ENCODE measurements at places on chromosomes 16 and 17. TPM values are rescaled to one million over a fixed set of nuclear protein-coding genes. Genes with fewer than 3 reads are reported as not detected.

BTBD17 gene
- total RNA-seq = not detected

DNA sequence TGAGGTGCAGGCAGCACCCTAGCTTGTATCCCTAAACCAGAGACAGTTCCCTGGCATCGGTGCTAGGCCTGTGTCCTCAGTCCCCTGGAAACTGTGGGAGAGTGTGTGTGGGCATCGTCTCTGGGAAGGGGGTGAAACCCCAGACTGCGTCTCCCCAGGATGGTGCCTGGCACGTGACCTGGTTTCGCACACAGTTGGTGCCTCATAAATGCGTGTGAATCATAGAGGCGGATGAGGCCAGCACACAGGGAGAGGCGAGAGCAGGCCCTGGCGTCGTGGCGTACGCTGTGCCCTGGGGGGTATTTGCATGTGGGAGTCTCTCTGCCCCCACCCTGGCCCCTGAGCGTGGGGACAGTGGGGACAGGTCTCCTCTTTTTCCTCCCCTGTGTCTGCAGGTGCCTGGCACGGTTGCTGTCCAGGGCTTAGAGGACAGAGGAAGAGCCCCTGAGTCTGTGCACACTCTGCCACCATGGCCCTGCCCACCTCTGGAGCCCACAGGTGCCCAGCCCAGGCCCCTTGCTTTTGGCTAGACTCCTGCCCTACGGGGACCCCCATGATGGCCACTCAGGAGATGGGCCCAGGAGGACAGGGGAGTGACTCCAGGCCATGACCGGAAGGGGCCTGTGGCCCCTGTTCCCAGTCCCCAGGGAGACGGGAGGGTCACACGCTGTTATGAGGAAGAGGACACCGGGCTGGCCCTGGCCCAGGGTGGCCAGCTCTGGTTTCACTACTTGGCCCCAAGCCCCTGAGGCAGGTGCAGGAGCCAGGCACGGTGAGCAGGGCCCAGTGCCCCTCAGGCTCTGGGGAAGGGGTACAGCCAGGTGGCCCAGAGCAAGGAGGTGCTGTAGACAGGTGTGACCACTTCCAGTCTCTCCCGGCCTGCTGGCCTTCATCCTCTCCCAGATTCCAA, 1.3 kb upstream of the FSCN2 start:
- peaks cover 5% of the 10 kb centered on the region for H3K4me1 ChIP-seq
- no peak overlapping the region for H3K27ac ChIP-seq
- peaks cover 30% of the 10 kb centered on the region for H3K27me3 ChIP-seq
- no peak for DNase-seq

DNA sequence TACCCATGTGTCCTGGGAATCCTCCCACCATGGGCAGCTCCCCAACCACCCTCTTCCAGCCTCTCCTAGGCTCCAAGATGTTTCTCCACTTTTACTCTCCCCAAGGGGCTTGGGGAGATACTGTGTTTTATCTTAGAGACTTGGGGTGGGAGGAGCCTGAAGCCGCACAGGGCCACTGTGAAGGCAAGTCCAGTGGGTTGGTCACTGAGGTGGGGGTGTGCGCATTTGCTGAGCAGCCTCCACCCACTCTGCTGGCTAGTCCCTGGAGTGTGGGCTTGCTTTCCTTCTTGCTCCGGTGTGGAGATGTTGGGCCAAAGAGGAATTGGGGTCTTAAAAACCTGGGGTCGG, 4.1 kb upstream of the CLDN9 start:
- peaks cover 10% of the 10 kb centered on the region for H3K4me1 ChIP-seq
- no peaks in the 10 kb centered on the region for H3K36me3 ChIP-seq
- no peak for DNase-seq
- no peak overlapping the region for H3K27ac ChIP-seq

DNA sequence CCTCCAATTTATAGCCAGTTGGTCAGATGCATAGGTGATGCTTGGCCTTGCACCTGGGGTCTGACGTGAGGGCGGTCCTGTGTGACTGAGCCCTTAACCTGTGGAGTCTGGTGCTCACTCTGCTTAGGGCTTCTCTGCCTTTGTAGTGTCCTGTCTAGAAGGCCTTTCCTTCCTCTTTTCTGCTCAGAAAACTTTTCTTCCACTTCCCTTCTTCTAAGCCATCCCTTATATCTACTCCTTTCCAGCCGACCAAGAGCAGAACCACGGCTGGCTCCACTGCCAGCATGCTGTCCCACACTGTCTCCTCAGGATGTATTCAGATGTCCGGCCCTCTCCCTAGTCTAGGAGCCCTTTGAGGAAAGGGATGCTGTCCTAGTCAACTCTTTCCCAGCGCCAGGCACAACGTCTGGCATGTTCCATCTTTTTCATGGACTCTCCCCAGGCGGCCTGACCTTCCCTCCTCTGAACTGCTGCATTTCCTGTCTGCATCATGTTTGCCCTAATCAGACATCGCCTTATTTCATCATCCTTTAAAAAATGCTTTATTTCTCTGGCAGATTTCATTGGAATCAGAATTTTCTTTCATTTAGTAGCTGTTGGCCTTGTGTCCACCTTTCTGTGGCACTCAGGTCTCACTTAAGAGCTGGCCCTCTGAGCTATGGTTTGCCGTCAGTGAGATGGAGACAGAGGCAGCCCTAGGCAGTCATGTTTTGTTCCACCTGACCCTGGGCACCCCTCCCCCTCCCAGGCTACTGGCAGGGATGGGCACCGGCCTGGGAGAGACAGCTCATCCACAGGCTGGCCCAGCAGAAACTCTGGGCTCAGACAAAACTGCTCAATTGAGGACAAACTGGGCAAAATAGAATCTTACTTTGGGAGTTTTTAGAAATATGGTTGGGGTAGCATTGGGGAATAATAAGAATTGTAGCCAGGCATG, 15.5 kb upstream of the BRCA1 start:
- DNase-seq = no peak
- H3K36me3 ChIP-seq = no peaks in the 10 kb centered on the region
- no peak overlapping the region for H3K27ac ChIP-seq
- no peaks in the 10 kb centered on the region for H3K27me3 ChIP-seq

GRCh38 chr17:30995347-30995746, 24.5 kb downstream of the RNF135 start:
- no peaks in the 10 kb centered on the region for H3K4me1 ChIP-seq
- H3K27ac ChIP-seq = no peak overlapping the region
- H3K4me3 ChIP-seq = no peak overlapping the region

- peak overlapping the region; percentile 48 for H3K27ac ChIP-seq
- H3K4me3 ChIP-seq = no peak overlapping the region
- peaks cover 19% of the 10 kb centered on the region for H3K4me1 ChIP-seq
- DNase-seq = no peak
Observed at GRCh38 chr17:28925912-28926365, 23.1 kb upstream of the DHRS13 start.

DNA sequence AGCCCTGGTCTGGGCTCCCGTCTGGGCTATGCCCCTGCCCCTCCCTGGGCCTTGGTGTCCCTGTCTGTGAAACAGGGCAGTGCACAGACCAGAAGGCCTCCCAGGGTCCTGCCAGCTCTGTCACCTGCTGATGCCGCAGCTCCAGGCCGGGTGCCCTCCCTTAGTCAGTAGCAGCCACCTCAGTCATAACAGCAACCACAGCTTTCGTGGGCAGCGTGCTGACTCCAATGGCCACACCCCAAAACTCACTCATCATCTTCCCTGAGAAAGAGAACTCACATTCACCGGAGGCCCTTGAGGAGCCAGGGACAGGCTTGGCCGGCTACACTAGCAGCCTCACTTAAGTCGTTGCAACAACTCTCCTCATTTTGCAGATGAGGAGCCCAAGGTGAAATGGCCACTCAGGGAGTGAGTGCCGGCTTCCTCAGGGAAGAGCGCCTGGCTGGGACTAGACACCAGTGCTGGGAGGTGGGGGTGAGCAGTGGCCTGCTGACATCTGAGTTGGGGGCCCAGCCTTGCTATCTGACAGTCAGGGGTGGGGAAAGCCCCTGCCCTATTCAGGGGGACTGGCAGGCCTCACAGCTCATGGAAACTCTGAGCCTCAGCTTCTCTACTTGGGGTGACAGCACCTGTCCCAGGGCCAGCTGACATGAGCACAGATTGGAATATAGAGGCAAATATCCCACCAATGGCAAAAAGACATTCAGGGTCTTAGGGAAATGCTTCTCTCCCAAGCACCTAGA, 22.6 kb downstream of the SLC5A10 start:
- H3K4me1 ChIP-seq = no peaks in the 10 kb centered on the region
- no peak overlapping the region for H3K27ac ChIP-seq
- no peak overlapping the region for H3K4me3 ChIP-seq

DNA sequence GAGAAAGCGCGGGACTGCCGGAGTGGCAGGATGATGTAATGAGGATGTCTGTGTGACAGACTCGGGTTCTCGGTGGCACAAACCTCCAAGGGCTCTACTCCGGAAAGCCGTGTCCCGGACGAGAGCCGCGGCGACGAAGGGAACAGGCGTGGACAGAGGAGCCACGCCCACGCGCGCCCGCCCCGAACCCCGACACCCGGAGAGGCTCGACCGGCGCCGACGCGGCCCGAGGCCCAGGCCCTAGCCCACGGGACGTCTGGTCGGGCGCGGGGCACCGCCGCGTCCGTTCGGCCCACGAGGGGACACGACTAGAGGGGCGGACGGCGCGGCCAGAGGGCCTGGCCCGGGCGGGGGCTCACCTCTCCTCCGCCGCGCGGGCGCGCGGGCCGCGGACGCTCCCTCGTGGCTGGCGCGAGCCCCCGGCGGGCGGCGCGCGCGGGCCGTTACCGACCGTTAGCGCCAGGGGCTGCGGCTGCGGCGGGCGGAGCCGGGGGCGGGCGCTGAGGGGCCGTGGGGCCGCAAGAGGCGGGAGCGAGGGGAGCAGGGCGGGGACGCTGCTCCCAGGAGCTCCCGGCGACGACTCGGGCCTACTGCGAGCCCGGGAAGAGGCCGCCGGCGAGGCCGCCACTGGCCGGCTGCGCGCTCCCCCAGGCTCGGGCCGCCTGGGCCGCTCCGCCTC, 2.1 kb upstream of the IRX5 start:
- DNase-seq = peak; percentile 80
- H3K27ac ChIP-seq = peak overlapping the region; percentile 87
- peaks cover 31% of the 10 kb centered on the region for H3K4me1 ChIP-seq

GRCh38 chr17:43860927-43861622, 14.1 kb downstream of the CD300LG start:
- no peaks in the 10 kb centered on the region for H3K27me3 ChIP-seq
- peak overlapping the region; percentile 83 for H3K27ac ChIP-seq
- peaks cover 12% of the 10 kb centered on the region for H3K4me1 ChIP-seq
- peak; percentile 57 for DNase-seq
- H3K36me3 ChIP-seq = no peaks in the 10 kb centered on the region
- H3K4me3 ChIP-seq = no peak overlapping the region

DNA sequence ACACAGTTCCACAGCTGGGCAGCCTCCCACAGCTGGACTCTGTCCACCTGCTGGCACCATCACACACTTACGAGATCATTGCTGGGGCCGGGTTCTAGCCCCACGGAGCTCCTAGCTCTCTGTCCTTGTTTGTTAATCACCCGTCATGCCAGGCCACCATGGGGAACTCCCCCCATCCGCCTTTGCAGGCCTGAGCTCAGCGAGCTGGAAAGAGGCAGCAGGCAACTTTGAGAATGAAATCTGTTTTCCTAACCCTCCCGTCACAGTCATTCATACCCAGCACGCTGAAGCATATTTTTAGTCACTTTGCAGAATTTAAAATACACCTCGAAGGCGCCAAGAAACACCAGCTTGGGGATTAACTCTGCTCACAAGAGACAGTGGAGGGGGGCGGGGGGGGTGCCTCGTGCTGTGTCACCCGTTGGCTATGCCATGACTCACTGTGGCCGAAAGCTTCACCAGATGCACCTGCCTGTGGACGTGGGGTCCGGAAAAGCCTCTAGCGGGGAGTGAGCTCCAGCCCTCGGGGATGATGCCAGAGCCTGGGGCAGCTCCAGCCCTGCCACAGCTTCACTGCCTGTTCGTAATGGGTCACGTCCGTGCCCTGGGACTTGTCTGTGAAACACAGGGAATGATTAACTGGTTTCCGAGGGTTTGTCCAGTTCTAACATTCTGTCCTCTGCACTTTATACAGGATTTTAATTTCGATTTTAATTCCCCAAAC, 1.4 kb upstream of the SPNS2 start:
- no peak overlapping the region for H3K4me3 ChIP-seq
- H3K36me3 ChIP-seq = no peaks in the 10 kb centered on the region
- peaks cover 25% of the 10 kb centered on the region for H3K4me1 ChIP-seq
- no peak for DNase-seq
- H3K27me3 ChIP-seq = no peaks in the 10 kb centered on the region
- H3K27ac ChIP-seq = no peak overlapping the region

C16orf96 gene
- total RNA-seq = 0.19 TPM

- no peak overlapping the region for H3K4me3 ChIP-seq
- no peak overlapping the region for H3K27ac ChIP-seq
- no peaks in the 10 kb centered on the region for H3K4me1 ChIP-seq
- peaks cover 4% of the 10 kb centered on the region for H3K27me3 ChIP-seq
- H3K36me3 ChIP-seq = no peaks in the 10 kb centered on the region
Observed at GRCh38 chr17:14772776-14773175, 471.9 kb downstream of the HS3ST3B1 start.

SDR42E2 gene
- not detected for total RNA-seq

DDX5 gene
- 360 TPM for total RNA-seq

DNA sequence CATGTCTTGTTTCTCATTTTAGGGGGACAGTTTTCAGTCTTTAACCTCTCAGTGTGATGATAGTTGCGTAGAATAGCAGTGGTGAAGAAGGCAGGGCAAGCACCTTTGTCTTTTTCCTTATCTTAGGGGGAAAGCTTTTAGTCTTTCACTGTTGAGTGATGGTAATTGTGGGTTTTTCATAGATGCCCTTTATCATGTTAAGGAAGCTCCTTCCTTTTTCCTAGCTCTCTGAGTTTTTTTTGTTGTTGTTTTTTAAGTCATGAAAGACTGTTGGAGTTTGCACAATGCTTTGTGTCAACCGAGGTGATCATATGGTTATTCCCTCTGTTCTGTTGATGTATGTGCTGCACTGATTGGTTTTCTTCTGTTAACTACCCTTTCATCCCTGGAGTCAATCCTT, 15.7 kb downstream of the NOL11 start:
- H3K4me1 ChIP-seq = no peaks in the 10 kb centered on the region
- H3K4me3 ChIP-seq = no peak overlapping the region
- H3K36me3 ChIP-seq = no peaks in the 10 kb centered on the region
- DNase-seq = no peak

GRCh38 chr16:31371619-31372484, 16.9 kb downstream of the ITGAX start:
- no peaks in the 10 kb centered on the region for H3K4me1 ChIP-seq
- H3K27ac ChIP-seq = no peak overlapping the region
- H3K4me3 ChIP-seq = no peak overlapping the region
- no peak for DNase-seq
- peaks cover 6% of the 10 kb centered on the region for H3K27me3 ChIP-seq

ABCC3 gene
- 5.7 TPM for total RNA-seq

TRPV3 gene
- 1.5 TPM for total RNA-seq
